Activated naive CD8-positive, alpha-beta T cell treated with anti-CD3 and anti-CD28 coated beads for 36 hours (primary cell): ENCODE measurements at places on chromosomes 7 and 10. TPM values are rescaled to one million over a fixed set of nuclear protein-coding genes. Genes with fewer than 3 reads are reported as not detected.

KIFBP gene
- total RNA-seq: 13.3 TPM

SFMBT2 gene
- total RNA-seq: 23.1 TPM

PDZD7 gene
- total RNA-seq: 0.14 TPM

ZFAND4 gene
- total RNA-seq: 11.8 TPM

AQP1 gene
- 0.10 TPM for total RNA-seq

C7orf57 gene
- 1.0 TPM for total RNA-seq

MSMB gene
- total RNA-seq: not detected

GALNT17 gene
- not detected for total RNA-seq

CPEB3 gene
- total RNA-seq: 1.5 TPM

MORN4 gene
- 3.0 TPM for total RNA-seq

HOXA4 gene
- total RNA-seq: not detected

SPACDR gene
- 1.0 TPM for total RNA-seq

CALCR gene
- total RNA-seq: not detected
